HS-27A (cell line): ENCODE measurements at places on chromosomes 5 and 9.

- no peak for DNase-seq
Measured at GRCh38 chr9:32128546-32128945, 255.9 kb upstream of the ACO1 start.

DNA sequence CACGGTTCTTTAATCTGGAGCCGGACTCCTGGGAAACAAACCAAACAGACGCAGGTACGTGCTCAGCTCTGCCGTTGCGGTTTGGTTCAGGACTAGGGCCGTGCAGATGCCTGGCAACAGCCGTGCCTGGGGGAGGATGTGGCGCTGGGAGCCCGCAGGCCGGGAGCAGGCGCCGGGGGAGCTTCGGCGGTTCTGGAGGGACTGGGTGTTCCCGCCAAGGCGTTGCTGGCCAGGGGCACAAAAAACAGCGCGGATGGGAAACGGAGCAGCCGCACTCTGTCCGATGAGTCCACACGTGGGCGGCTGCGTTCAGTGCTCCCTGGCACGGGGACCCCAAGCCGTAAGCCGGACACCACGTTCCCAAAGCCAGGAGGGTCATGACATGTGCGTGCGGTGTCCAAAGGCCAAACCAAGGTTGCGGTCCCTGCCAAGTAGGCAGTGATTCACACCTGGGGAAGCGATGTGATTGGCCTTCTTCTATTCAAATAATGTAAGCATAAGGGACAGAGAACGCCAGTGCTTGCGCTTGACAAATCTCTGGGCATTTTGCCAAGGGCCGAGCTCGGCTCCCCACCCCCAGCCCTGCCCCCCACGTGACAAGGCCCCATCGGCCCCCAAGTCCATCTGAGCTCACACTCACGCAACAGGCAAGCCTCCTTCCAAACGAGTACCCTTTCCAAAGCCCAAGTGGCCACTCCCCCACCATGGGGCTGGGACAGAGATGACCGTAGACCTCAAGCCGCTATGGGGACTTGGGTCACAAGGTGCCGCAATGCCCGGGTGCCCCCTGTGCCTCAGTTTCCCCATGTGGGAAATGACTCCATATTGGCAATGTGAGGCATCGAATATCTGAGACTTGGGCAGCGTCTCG, 49.7 kb upstream of the NKD2 start:
- peak; percentile 47 for DNase-seq

GRCh38 chr9:129994882-129995281, 48.1 kb downstream of the FNBP1 start:
- no peak for DNase-seq

DNA sequence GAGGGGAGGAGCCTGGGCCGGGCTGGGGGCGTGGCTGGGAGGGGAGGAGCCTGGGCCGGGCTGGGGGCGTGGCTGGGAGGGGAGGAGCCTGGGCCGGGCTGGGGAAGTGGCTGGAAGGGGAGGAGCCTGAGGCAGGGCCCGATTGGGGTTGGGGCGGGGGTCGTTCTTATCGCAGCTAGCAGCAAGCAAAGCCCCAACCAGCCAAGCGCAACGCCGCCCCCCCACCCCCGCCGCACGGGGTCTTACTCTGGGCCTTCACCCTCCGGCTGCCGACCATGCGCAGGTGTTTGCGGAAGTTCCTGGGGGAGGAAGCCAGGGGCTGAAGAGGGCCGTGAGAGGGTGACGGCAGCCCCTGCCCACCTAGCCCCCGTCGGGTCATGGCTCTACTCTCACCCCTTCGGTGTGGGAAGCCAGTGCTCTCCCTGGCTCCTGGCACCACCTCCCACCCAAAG, 5.0 kb downstream of the NSMF start:
- DNase-seq: no peak

- DNase-seq: no peak
Measured at GRCh38 chr9:12697719-12698118, 4.5 kb downstream of the TYRP1 start.

GRCh38 chr9:75935591-75935990, 45.1 kb downstream of the PCSK5 start:
- DNase-seq: no peak

GRCh38 chr5:90871391-90871991, 312.9 kb downstream of the ADGRV1 start:
- DNase-seq: no peak

- DNase-seq: no peak
Measured at GRCh38 chr5:137312011-137312410, 187.1 kb downstream of the SPOCK1 start.

GRCh38 chr9:31153250-31153840, 1231.1 kb upstream of the ACO1 start:
- DNase-seq: no peak

DNA sequence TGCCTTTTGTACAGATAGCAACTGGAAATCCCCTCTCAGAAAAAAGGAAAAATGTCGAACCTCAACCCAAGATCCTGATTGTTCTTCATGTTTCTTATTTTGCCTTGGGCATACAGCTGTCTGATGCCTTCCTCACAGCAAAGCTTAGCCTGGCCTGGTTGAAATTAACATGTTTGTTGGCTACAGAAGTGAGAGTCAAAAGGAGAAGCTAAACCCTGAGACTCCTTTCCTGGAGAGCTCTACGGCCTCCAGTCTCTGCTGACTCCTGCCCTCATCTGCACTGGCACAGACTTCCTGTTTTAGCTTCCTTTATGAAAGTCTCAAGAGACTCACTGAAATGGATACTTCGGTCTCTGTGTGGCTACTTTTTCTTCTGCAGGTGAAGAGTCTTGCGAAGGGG, 186.7 kb downstream of the PARP8 start:
- DNase-seq: no peak

DNA sequence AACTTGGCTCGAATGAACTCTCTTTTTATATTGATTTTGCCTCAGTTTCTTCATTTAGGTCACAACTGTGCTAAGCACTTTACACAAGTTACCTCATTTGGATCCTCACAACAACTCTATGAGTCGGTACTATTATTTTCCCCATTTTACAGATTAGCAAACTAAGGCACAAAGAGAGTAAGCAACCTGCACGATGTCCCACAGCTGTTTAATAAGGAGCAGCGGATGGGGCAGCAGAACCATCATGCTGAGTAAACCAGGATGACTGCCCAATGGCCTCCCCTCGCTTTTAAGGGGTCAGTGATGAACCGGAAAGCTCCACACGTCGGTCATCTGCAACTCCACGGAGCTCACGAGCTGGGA, 607 bp downstream of the PRELID2 start:
- no peak for DNase-seq

DNA sequence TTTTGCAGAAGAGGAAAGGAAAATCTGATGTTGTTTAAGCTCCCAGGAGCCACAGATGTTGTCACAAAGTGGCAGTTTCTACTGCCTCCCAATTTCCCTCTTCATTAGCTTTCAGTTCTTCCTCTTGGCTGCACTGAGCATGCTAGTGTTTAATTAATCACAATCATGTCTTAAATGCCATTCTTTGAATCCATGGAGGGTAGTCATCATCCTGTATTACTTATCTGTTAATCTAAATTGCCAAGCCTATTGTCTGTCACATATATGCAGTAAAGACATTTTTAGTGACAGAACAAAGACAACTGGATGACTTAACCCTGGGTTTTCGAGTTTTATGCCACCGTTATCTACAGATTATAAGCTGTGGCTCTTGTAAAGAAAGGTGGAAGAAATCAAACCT, 14.7 kb downstream of the KLHL9 start:
- no peak for DNase-seq

- peak; percentile 73 for DNase-seq
Measured at GRCh38 chr5:123708074-123708806, 196.3 kb downstream of the CSNK1G3 start.

DNA sequence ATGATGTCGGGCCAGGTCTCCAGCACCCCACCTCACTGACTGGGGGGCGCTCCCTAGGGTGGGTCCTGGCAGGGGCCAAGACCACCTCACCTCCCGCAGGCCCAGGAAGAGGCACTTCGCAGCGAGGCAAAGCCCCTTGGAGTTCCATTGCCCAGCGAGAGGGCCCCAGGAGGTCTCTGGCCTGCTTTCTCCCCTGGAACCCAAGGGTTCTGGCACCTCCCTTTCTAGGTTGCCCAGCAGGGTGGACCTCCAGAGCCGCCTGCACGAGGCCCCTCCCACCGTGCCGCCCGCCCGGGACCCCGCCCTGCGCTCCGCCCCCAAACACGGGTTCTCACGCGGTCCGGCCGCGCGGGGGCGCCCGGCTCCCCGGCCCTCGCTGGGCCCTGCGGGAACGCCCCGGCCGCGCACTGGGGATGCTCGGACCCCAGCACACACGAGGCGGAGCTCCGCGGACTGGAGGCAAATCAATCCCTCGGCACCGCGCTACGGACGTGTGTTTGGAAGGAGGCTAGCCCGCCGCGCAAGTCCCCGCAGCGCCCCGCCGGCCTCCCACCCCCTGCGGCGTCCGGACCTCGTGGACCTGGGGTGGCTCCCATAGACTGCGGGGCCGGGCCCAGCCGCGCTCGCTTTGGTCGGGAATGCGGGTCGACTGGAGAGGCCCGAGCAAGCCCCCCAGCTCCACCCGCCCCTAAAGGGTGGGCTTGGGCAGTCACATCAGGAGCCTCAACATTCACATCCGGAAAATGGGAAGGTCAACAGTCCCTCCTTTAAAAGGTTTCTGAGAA, 99.5 kb upstream of the LMX1B start:
- DNase-seq: no peak

DNA sequence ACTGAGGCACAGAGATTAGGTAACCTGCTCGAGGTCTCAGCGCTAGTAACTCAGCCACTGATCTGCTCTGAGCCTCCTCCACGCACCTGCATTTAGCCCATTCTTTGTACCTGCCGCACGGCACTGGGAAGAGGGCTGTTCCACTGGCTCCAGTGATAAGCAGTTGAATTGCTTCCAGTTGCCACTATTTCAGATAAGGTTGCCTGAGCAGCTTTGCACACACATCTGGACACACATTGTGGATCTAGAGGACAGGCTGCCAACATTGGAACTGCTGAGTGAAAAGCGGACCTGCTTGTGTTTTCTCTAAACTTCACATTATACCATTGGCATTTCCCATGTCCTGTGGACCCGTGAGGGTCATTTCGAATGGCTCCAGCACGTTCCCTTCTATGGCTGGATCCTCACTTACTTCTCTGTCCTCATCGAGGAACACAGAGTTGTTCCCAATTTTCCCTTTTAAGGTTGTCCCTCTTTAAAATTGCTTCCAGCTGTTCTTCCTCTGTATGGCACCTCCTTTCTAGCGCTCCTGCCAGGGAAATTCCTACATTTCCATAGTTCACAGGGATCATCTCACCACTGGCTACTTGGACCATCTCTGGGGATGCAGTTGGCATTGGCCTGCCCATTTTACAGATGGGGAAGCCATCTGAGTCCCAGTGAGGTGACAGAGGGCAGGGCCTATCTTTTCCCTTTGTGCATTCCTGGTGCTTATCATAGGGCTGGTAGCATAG, 45.9 kb upstream of the RPL26L1 start:
- no peak for DNase-seq

- no peak for DNase-seq
Measured at GRCh38 chr9:71744754-71745521, 23.4 kb downstream of the CEMIP2 start.

- no peak for DNase-seq
Measured at GRCh38 chr5:6508931-6509330, 60.3 kb downstream of the UBE2QL1 start.

GRCh38 chr5:7478459-7478858, 82.5 kb downstream of the ADCY2 start:
- no peak for DNase-seq

DNA sequence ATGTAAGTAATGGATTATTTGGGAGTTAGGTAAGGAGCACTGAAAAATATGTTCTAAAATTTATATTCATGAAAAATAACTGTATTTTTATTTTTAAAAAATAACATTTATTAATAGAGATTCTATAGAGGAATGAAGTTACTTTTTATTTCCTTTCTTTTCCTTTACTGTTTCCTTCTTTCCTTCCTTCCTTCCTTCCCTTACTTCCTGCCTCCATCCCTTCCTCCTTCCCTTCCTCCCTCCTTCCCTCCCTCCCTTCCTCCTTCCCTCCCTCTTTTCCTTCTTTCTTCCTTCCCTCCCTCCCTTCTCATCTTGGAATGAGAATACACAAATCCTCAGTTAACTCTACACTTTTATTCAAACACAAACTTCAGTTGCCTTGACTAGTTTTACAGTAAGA, 560.1 kb downstream of the RAB3C start:
- no peak for DNase-seq

- DNase-seq: no peak
Measured at GRCh38 chr5:36581070-36581469, 25.3 kb upstream of the SLC1A3 start.

DNA sequence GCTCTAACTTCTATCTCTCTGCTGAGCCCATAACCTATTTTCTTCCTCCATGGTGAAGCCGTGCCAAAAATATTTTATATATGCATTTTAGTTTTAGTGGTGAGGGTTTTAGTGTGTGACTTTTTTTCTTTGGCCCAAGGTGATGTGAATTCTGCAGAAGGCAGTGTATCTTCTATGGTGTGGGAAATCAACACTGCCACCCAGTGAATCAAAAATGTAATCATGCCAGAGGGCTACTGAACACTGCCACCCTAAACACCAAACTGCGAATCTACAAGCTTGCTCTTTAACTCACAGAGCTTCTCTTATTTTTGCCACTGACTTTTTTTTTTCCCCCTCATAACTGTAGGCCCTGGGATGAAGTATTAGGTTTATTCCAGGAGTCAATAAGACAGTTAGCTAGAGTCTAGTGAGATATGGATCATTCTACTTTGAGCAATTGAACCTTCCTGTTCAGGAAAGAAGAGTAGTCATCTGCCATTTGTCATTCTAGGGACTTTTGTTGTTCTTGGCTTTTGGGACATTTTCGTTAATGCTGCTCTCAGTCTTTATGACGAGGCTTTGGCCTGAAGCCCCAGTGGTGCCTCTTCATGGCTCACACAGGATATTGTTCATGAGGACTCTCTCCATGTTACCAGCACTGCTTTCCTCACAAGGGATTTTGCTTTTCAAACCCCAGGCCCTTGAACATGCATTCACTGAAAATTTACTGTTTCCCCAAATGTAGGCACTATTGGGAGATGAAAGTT, 53.1 kb downstream of the C7 start:
- DNase-seq: no peak

GRCh38 chr5:56506211-56506965, 273.3 kb upstream of the ANKRD55 start:
- peak; percentile 34 for DNase-seq

- no peak for DNase-seq
Measured at GRCh38 chr5:136726506-136726905, 361.2 kb upstream of the TRPC7 start.

DNA sequence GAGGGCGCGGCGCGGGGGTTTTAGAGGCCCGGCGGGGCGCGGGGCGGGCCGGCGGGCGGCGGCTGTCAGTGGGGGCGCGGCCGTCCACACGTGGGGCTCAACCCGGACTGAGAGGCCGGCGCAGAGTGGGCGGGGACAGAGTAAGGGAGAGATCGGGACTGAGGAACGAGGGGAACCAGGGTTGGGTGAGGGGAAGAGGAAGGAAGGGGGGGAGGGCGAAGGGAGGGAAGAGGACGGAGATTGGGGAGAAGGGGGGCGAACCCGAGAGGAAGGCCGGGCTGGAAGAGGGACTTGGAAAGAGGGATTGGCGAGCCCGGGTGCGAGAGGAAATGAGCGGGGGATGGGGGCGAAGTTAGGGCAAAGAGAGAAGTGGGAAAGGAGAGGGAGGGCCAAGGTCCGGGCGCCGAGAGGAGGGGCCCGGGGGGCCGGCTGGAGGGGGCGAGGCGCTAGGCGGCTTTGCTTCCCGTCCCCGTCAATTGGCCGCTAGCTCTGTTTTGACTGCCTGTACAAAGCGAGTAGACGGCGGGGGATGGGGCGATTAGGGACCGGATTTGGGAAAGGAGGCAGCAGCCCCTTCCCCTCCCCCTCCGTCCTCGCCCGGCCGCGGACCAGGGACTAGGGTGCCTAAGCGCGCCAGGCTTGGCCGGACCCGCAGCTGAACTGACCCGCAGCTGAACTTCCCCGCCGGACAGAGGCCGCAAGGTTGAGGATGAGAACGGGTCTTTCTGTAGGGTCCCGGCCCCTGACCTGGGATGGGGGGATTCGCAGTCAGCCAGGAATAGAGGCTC, 399 bp upstream of the FBN2 start:
- DNase-seq: peak; percentile 65
